ENCODE measurements at places on chromosomes 3 and 15.

- no peak for DNase-seq
Observed at GRCh38 chr3:188294113-188294512, 140.2 kb downstream of the LPP start.

GRCh38 chr3:88632226-88632625 lies 475.2 kb upstream of the EPHA3 start:
- DNase-seq: no peak

GRCh38 chr15:52217186-52217585 lies 26.0 kb upstream of the GNB5 start:
- DNase-seq: no peak

GRCh38 chr3:8504611-8504973 lies 3.0 kb downstream of the LMCD1 start:
- no peak for DNase-seq

GRCh38 chr3:67312155-67312554 lies 314.0 kb downstream of the KBTBD8 start:
- DNase-seq: no peak

- DNase-seq: no peak
Observed at GRCh38 chr3:185549122-185549521, 3.3 kb downstream of the LIPH start.

DNA sequence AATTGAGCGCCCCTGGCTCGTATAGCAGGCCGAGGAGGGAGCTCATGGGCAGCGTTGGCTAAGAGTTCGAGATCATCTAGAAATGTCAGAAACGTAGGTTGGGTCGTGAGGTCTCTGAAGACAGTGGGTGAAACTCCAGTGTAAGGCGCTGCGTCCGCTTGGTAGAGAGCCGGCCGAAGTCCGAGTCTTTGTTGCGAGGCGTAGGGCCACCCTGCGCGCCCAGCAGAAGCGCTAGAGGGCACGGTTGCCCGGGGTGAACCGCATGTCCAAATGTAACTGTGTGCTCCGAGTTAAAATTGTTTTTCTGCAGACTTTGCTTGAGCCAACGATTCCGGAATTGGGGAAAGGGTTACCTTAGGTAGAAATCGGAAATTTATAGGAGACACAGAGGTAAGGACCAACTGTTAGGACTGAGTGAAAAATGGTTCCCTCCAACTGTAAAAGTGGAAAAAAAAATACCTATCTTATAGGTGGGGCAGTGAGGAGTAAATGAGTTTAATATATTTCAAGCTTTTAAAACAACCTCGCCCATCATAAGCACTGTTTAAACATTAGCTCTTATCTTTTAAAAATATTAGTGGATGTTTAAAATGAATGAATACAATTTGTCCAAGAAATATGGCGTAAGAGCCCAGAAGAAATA lies 993 bp upstream of the SIAH2 start:
- DNase-seq: peak; percentile 32

DNA sequence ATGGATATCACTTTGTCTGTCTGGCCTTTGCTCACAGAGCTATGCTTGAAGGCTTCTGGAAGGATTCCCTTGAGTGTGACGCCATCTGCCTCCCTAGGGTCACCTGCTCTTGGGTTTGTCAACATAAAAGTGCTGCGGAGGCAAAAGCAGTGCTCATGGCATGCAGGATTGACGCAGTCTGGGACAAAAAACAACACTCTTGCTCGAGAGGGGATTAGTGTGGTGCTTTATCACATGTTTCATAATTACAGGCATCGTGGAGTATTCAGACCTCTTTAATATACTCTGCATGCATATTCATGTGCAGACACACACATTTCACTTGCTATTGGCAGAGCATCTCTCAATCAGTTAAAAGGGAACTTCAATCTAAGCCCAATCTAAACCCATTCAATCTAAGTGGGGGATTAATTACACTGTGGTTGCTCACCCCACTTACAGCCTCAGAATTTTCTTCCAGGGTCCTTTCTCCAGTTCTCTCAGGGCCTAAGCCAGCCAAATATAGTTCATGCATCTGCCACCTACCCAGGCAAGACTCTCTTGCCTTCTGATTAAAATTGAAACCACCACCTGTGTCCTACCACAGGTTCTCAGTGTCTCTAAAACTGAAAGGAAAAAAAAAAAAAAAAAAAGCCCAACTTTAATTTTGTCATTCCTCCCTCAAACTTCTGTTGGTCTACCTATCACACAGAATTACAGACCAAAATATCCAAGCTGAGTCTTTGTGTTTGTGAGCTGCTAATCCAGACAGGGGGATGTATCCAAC lies 75.6 kb downstream of the BFSP2 start:
- no peak for DNase-seq
